Chondrocyte (in vitro differentiated cells): ENCODE measurements at places on chromosomes 5 and 9. TPM values are rescaled to one million over a fixed set of nuclear protein-coding genes. Genes with fewer than 3 reads are reported as not detected.

DNA sequence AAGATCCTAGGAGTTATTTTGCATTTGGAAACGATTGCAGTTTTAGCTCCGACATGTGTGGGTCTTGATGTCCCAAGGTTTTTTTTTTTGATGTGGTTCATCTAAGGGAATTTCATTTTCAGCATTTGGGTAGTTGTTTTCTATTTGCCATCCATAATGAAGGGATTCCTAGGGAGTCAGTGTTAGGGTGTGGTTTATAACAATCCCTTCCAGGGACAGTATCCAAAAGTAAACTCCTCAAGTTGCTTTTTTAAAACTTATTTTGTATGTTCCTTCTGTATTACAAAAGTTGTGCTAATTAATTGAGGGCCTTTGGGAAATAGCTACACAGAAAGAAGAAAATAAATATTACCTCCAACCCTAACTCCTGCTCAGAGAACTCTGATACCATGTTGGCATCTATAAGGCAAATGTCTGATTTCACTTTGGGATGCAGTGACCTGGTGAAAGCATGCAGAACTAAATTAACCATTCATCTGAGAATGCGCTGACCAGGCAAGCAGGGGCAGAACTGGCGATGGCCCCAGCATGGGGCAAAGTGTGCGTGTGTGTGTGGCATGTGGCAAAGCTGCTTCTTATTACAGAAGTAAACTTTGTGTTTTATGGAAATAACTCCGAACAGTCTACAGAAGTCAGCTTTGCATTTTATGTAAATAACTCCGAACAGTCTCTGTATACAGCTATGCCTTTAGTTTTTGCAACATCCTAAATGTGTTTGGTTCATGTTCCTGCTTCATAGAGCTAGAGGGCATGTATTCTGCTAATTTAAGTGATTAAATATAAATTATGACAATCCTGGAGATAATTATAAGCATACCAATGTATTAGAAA, 237.2 kb downstream of the TRPM3 start:
- peaks cover 6% of the 10 kb centered on the region for H3K27me3 ChIP-seq
- no peaks in the 10 kb centered on the region for H3K4me1 ChIP-seq
- H3K4me3 ChIP-seq = no peak overlapping the region
- no peak overlapping the region for H3K27ac ChIP-seq
- no peak for DNase-seq
- no peaks in the 10 kb centered on the region for H3K36me3 ChIP-seq

GRCh38 chr9:137467161-137467581, 8.0 kb upstream of the NSMF start:
- H3K4me3 ChIP-seq = no peak overlapping the region
- H3K4me1 ChIP-seq = no peaks in the 10 kb centered on the region
- H3K27me3 ChIP-seq = peaks cover 3% of the 10 kb centered on the region
- H3K36me3 ChIP-seq = no peaks in the 10 kb centered on the region
- no peak for DNase-seq

DNA sequence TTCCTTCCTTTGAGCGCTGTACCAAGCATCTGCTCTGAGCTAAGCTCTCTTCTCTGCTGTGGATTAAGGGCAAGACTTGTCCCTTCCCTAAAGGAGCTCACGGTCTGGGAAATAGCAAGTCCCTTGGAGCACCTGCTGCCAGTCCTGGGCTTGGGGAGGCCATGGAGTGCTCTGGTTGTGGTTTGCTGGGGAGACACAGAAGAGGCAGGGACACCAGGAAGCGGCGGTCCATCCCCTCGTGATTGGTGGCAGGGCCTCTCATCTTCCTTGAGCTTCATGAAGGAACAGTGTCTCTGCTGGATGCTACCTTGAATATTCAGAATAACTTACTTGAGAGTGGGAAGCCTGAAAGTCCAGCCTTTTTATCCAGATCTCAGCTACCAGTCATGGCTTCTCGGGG, 35.3 kb downstream of the COL5A1 start:
- no peak overlapping the region for H3K4me3 ChIP-seq
- no peaks in the 10 kb centered on the region for H3K27me3 ChIP-seq
- peak overlapping the region; percentile 55 for H3K27ac ChIP-seq
- peaks cover 68% of the 10 kb centered on the region for H3K4me1 ChIP-seq
- peak; percentile 44 for DNase-seq

Gene S1PR3
- 1.6 to 5.2 TPM (median 4.5 TPM) in 3 replicates for total RNA-seq

DNA sequence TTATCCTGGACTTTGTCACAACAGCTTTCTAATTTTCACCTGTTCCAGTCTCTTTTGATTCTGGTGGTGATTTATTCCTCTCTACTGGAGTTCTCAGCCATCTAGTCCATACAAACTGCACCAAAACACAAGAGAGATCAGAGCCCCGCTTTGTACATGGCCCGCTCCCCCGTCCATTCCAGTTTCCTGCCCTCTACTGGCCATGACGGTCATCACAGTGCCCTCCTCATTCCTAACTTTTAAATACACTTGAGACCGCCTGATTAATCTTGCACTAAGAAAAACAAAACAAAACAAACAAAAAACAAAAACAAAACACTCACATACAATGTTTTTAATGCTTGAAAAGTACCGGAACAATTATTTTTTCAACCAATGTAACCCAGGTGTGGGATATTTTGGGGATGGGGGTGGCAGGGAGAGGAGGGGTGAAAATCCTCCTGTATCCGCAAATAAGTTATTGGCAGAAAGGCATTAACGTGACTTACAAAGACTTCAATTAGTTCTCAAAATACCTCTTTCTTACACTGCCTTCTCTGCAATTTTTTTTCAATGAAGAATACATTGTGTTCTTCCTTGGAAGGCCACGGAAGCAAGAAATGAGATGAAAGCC, 84.8 kb upstream of the PAM start:
- H3K27me3 ChIP-seq = no peaks in the 10 kb centered on the region
- H3K27ac ChIP-seq = peak overlapping the region; percentile 85

GRCh38 chr5:140355546-140355945, 4.4 kb upstream of the SLC4A9 start:
- no peaks in the 10 kb centered on the region for H3K36me3 ChIP-seq
- no peak overlapping the region for H3K27ac ChIP-seq
- DNase-seq = peak; percentile 36
- H3K27me3 ChIP-seq = peaks cover 2% of the 10 kb centered on the region
- peaks cover 14% of the 10 kb centered on the region for H3K4me1 ChIP-seq

- H3K27ac ChIP-seq = no peak overlapping the region
- no peak for DNase-seq
- no peaks in the 10 kb centered on the region for H3K36me3 ChIP-seq
These were observed 305.1 kb downstream of the PSAT1 start for GRCh38 chr9:78601957-78602565.
